ENCODE measurements at places on chromosomes 7 and 10.

GRCh38 chr7:86600506-86601290 lies 43.0 kb upstream of the GRM3 start:
- DNase-seq: no peak

GRCh38 chr7:151592868-151593486 lies 73.3 kb upstream of the RHEB start:
- DNase-seq: no peak

- DNase-seq: no peak
Measured at GRCh38 chr7:117480055-117480362, 184 bp downstream of the CFTR start.

DNA sequence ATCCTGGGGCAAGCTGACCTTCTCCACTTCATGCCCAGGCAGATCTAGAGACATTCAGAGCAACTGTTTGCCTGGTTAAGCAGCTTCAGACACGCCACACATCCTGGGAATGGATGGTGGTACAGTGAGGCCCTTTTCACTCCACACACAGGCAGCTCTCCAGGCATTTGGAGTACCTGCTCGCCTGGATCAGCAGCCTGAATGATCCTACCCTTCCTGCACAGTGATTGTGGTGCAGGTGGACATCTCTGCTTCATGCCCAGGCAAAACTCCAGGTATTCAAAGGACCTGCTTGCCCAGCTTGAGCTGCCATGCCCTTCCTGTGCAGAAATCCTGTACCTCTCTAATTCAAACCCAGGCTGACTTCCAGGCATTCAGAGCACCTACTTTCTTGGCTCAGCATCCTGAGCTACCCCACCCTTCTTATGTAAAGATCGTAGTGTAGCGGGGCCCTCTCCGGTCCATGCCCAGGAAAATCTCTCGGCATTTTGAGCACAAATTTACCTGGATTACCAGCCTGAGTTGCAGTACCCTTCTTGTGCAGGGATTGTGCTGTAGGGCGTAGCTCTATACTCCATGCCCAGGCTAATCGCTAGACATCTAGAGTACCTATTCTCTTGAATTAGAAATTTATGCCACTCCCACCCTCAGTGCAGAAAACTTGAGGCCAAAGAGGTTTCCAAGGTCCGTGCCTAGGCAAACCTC lies 972.8 kb downstream of the ANKRD7 start:
- no peak for DNase-seq

GRCh38 chr7:108618056-108618455 lies 48.4 kb downstream of the DNAJB9 start:
- no peak for DNase-seq

- DNase-seq: no peak
Measured at GRCh38 chr7:28228396-28228795, 47.8 kb upstream of the JAZF1 start.

- no peak for DNase-seq
Measured at GRCh38 chr7:67343114-67343513, 346.5 kb downstream of the TYW1 start.

GRCh38 chr7:53358269-53358668 lies 322.8 kb downstream of the POM121L12 start:
- DNase-seq: no peak

DNA sequence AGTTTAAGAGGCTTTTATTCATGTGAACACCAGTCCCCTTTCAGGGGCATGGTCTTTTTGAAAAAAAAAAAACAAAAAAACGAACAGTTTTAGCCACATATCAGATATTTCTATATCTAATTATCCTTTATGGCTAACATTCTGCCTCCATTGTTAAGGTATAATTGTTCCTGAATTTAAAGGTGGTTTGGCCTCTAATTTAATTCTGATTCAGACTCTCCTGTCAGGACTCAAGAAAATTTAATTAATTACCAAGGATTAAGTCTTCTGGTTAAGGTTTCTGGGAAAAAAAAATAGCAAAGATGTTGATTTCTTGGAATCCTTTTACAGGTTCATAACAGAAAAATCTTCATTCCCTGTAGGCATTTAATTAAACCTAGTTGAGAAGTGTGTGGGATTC lies 27.4 kb downstream of the COL1A2 start:
- no peak for DNase-seq

- no peak for DNase-seq
Measured at GRCh38 chr7:144404946-144405345, 1.5 kb upstream of the NOBOX start.

DNA sequence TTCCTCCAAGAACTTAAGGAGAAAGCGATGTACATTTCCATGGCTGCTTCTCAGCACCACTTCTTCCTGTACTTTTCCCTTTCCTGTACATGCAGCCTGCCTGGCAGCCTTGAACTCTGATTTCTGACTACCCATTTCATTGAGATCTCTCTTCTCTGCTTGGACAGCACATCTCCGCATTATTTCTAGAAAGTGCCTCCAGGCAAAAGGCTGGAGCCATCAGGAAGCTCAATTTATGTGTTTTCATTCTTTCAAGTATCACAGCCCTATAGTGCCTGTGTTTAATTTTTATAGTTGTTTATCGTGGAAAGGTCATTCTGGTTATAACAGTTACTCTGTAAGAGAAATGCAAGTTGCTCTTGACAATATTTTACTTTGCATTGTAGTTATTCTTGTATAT lies 688.0 kb upstream of the ANKRD30A start:
- DNase-seq: no peak

GRCh38 chr10:129968020-129968852 lies 4.2 kb upstream of the EBF3 start:
- DNase-seq: no peak

- peak; percentile 43 for DNase-seq
Measured at GRCh38 chr10:97319671-97320479, 804 bp downstream of the FRAT1 start.

- DNase-seq: no peak
Measured at GRCh38 chr10:69573056-69573806, at the start of gene NEUROG3. Gene NEUROG3, minus strand, starts transcription at chr10:69573422. Its CDS starts 379 bp downstream, at chr10:69573043.

GRCh38 chr10:73879296-73880173 lies 5.2 kb upstream of the CAMK2G start:
- peak; percentile 89 for DNase-seq

DNA sequence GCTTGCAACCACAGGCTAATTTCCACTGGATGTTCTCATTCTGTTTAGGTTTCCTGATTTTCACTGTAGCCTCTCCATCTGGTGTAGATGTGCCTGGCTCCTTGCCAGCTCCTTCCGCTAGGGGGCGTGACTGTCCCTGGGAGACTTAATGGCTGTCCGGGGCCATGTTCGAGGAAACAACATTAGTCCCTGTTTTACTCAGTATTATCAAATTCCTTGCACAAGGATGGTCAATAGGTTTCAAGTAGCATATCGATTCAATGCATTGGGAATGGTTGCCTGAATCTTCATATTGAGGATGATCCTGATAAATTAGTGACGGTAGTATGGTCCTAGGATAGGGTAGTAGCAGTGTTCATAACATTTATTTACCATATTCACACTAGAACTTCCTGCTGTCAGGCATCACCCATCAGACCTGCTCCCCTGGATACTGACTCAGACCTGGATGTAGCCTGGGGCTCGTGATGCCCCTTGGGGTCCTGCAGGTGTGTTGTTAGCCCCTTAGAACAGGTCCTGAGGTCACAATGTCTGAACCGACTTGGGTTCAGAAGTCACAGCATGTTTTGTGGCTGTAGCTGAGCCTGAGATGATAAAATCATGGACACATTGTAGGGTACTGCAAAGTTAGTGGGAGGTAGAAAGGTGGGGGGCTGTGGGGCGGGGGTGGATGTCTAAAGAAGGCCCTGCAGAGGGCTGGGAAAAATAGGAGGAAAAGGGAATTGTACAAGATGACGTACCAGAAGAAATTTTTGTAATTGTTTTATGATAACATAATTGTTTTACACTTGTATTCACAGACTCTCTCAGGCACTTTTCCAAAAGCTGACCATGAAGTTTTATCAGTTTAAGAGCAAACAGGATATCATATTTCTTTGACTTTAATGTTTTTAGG lies 8.9 kb upstream of the EXOC6 start:
- peak; percentile 31 for DNase-seq

DNA sequence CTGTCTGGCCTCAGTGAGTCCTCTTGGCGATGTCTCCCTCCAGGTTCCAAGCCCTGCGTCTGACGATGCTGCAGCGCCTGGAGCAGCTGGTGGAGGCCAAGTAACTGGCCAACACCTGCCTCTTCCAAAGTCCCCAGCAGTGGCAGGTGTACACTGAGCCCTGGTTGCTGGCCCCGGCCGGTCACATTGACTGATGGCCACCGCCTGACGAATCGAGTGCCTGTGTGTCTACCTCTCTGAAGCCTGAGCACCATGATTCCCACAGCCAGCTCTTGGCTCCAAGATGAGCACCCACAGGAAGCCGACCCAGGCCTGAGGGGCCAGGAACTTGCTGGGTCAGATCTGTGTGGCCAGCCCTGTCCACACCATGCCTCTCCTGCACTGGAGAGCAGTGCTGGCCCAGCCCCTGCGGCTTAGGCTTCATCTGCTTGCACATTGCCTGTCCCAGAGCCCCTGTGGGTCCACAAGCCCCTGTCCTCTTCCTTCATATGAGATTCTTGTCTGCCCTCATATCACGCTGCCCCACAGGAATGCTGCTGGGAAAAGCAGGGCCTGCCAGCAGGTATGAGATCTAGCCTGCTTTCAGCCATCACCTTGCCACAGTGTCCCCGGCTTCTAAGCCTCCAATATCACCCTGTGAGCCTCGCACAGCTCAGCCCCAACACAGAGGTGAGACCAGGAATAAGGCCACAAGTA lies 7.3 kb upstream of the ZNF22 start:
- DNase-seq: no peak

DNA sequence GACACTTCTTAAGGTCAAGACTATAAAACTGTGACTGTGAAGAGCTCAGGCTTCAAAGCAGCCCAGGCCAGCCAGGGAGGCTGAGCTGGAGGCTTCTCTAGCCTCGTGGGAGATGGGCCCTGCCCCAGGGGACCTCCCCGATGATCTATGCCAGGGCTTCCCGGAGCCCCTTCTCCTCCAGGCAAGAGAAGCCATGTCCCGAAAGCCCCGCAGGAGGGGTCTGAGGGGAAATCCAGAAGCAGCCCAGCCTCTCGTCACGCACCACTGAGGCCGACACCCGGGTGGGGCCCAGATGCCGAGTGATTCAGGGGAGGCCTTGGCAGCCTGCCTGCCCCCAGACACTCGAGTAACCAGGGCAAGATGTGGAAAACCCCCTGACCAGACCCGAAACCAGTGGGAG lies 63.7 kb downstream of the PROSER2 start:
- DNase-seq: no peak

DNA sequence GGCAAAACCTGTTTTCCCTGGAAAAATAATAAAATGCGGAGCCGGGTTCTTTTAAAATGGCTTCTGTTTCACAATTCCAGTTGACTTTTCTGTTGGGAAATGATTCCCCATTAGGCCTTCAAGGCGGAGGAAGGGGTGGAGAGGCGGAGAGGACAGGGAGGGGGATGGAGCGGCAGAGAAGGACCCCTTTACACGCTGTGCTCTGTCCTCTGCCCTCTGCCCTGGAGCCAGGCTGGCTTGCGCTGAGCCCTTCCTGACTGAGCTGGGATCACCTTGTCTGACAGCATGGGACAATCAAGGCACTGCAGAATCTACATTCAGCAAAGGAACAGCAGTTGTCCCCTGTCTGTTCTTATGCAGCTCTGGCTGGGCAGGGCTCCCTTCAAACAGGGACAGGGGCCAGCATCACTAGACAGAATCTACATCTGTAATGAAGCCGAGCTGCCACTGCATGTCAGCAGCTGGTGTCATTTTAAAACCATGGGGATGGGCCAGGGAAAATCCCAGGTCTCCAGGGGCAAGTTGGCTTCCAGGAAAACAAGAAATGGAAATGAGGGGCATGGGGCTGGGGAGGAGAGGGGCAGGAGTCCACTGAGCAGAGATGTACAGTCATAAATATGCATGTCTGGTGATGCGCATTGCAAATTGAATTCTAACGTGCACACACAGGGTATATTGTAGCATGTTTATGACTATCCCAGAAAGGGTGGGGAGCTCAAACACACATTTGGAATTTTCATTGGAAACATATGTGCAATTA lies 120.0 kb downstream of the MKX start:
- no peak for DNase-seq

DNA sequence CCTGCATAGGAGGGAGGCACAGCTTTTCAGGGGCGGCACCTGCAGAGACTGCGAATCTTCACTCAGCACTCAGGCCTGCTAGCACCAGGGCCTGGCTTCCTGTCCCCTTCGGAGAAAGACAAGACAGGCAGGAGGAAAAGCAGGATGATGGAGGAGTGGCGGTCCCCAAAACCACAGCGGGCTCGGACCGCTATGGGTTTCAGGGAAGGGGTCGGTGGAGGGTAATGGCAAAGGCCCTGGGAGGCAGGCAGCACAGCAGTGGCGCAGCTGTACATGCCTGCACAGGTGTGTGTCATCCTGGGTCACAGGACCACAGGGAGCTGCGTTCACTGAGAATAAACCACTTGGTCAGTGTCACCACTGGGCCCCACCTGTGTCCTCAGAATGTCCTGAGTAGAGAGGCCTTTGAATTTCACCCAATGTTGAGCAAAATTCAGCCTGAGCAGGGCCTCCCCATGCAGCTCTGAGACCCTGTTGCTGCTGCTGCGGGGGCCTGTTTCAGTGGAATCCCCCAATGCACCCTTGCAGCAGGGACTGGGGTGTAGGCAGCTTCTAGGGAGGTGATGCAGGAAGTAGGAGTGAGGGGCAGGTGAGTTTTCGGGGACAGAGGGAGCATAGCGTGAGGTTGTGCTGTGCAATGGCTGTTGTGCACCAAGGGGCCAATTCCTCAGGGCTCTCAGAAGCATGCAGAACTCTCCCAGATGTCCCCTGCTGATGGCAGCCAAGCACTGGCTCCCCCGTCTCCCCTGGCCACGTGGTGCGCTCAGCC lies 90.6 kb upstream of the PPP2R2D start:
- no peak for DNase-seq

GRCh38 chr10:126844406-126844805 lies 60.8 kb upstream of the DOCK1 start:
- no peak for DNase-seq

- no peak for DNase-seq
Measured at GRCh38 chr7:7228472-7228871, 46.1 kb downstream of the C1GALT1 start.

DNA sequence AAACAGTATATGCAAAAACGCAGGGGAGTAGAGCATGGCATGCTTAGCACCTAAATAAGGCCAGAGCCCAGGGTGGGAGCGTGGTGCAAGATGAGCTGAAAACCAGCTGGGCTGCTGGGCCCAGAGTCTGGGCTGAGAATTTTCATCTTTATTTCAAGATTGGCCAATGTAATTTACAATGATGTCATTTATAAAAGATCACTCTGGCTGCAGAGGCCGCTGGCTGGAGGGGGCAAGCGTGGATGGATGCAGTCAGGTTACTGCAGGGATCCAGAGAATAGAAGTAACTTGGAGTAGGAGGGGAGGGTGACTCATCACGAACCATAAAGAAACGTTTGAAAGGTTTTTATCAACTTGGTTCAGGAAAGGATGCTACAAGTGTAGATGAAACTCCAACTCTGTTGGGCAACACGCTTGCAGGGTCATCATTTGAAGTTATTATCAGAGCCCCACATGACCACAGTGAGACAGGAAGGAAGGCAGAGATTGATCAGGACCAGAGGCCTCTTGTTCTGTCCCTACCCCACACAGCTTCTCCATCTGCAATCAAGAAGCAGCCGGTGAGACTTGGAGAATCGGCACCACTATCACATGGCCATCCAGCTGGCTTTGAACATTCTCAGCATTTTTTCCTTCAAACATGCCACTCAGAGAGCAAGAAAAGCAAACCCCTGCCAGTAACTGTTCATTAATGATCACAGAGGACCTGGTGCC lies 49.2 kb downstream of the ODAD2 start:
- DNase-seq: no peak

Data from stimulated activated CD4-positive, alpha-beta T cell treated with anti-CD3 and anti-CD28 coated beads, Interleukin-15, amount 100 ng/mL, for 1 hour (primary cell).